ENCODE measurements at places on chromosomes 6 and 20.

- peak; percentile 45 for DNase-seq
Observed at GRCh38 chr6:127547904-127548649, 28.9 kb upstream of the C6orf58 start.

- DNase-seq = peak; percentile 58
Observed at GRCh38 chr20:3158968-3159431, 665 bp downstream of the FASTKD5 start.

GRCh38 chr6:70298068-70298467 is 4.8 kb downstream of the COL9A1 start:
- no peak for DNase-seq

DNA sequence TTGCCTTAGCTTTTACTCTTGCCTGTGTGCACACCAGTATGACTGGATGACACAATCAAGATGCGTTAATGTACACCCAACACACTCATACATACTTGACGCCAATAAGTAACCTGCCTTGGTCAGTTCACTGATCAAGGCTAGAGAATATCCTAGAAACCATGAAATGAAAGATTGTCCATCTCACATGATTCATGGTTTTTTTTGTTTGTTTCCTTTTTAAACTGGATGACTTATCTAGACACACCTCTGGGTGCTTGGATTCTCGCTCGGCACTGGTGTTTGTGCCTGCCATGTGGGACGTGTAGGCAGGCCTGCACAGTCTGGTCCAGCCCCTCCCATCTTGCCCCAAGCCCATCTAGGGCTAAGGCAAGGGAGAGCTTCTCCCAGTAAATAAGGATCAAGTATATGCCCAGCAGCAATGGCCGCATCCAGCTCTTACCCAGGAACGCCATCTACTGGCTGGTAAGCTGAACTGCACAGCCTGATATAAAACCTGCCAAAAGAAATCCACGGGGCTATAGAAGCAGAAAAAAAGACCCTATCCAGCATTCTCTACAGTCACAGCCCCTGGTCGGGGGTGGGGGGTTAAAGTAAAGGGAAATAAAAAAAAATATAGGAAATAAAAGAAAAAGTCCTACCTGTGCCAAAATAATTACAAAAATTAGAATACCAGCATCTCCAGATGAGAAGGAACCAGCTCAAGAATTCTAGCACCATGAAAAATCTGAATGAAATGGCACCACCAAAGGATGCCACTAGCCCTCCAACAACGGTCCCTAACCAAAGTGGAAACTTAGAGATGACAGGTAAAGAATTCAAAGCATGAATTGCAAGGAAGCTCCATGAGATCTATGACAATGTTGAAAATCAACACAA is 73.3 kb downstream of the OTOR start:
- DNase-seq = peak; percentile 60

- DNase-seq = no peak
Observed at GRCh38 chr6:26544473-26544872, 6.3 kb downstream of the HMGN4 start.

DNA sequence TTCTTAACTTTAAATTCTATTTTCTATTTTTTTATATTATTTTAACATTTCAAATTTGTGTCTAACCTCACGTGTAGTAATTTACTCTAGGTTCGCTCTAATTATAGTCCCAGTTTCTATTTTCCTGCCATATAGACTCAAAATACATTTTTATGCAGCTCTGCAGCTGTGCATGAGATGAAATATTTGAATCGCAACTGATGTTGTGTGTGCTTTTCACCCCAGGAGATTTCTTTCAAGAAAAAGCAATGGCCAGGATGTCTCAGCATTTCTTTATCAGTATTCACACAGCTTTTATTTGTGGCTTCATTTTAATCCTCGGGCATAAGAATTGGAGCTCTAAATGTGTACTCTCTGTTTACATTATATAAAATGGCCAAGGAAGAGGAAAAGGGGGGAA is 157.6 kb downstream of the HDGFL1 start:
- peak; percentile 22 for DNase-seq

GRCh38 chr6:137931849-137932465 is 64.9 kb downstream of the TNFAIP3 start:
- no peak for DNase-seq

- DNase-seq = no peak
Observed at GRCh38 chr6:152680151-152680550, 17.5 kb upstream of the MYCT1 start.

DNA sequence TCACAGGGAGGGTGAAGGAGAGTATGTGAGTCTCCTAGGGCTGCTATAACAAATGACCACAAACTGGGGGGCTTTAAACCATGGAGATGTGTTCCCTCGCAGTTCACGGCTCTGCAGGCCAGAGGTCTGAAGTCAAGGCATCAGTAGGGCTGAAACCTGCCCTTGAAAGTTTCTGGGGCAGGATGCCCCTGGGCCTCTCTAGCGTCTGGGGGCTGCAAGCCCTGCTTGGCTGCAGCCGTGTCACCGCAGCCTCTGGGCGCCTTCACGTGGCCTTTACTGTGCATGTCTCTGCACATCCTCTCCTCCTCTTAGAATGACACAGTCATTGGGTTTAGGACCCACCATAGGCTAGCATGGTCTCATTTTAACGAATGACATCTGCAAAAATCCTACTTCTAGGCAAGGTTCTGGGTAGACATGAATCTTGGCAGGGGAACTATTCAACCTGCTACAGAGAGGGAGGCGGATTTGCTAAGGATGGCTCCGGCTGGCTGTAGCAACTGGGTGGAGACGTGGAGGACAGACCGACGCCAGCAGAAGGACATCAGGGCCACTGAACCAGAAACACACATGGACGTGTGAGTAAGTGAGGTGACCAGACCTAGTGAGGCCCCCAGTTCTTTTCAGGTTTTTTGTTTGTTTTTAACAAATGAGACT is 58.6 kb downstream of the PHACTR3 start:
- no peak for DNase-seq

GRCh38 chr6:150576651-150577226 is 22.9 kb upstream of the PLEKHG1 start:
- DNase-seq = no peak

DNA sequence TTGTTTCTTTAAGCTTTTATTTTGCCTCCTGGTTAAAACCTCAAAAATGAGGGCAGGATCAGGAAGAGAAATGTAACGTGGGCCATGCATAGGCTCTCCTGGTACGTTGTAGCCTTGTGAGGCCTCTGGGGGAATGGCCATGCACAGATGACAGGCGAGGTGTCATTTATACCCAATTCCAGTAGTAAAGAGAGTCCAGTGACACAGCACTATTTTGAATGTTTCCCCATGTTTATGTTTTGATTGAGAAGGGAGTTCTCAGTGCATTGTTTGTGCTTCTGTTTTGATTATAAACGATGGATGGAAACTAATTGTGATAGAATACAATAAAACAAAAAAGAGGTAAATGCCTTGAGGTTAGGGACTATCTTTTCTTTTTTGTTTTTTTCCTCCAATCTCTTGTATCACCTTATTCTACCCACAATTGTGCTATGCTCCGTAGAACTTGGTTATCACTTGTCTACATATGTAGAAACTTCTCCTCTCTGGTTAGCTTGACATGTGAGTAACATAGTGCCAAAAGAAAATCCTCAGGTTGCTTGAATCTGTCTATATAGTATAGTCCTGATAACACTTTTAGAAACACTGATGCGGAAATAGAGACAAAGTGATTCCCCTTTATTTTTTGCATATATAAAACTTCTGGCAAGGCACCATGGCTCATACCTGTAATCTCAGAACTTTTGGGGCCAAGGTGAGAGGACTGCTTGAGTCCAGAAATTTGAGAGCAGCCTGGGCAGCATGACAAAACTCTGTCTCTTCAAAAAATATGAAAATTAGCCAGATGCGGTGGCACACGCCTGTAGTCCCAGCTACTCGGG is 6.9 kb upstream of the SMIM28 start:
- DNase-seq = no peak

DNA sequence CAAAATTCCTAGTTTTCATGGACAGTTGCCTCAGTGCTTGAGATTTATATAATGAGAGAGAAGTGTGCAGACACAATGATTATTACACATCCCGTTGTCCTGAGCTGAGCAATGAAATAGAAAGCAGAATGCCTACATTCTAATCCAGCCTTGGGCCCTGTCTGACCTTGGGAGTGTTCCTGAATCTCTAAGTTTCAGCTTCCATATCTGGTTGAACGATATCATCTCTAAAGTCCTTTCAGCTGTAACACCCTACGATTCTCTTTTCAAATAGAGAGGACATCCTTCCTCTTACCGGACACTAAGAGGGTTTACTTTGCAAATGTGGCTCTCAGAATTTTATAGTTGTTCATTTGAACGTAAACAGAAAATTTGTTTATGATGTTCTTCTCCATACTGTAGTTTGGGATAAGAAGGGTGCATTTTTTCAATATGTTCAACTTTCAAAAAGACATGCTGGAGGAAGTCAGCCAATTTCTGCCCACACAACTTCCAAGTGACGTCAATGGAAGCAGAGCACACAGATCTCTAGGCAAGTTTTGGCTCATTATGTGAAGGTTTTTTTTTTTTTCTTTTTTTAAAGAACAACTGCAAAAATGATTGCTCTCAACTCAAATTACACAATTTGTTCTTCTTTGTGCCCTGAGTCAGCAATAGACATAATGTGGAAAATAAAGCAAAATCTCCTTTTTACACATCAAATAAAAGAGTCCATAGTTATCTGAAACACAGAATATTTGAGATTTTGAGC is 50.4 kb downstream of the PDE7B start:
- peak; percentile 97 for DNase-seq

GRCh38 chr20:47013606-47014005 is 119.0 kb downstream of the EYA2 start:
- DNase-seq = no peak

- no peak for DNase-seq
Observed at GRCh38 chr20:2460752-2461424, 9.7 kb downstream of the SNRPB start.

GRCh38 chr6:170294298-170294730 is 3.4 kb upstream of the DLL1 start:
- DNase-seq = no peak

GRCh38 chr20:58155148-58155925 is 73.1 kb downstream of the ANKRD60 start:
- DNase-seq = no peak

- no peak for DNase-seq
Observed at GRCh38 chr6:3282476-3283236, 23.9 kb downstream of the PSMG4 start.

GRCh38 chr6:49528571-49528970 is 21.9 kb upstream of the C6orf141 start:
- no peak for DNase-seq

DNA sequence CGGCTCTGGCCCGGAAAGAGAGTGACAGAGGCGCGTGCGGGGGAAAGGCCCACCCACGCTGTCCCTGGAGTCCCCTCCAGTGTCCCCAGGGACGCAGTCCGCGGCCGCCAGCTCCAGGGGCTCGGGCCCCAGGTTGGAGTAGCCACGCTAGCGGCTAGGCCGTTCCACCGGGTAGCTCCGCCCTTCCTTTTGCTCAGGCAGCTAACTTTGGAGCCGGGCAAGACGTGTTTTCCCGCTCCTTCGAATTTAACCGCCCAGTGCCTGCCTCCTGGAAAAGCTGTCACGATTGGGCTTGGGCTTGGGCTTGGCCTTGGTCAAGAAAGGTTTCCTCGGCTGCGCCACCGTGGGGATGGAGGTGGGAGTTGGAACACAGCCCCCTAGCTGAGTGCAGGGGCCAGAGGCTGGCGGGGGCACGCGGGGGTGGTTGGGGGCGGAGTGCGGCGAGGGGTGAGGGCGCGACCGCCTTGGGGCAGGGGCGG is 4.7 kb downstream of the LINC00237 start:
- DNase-seq = no peak

GRCh38 chr6:88920774-88921733 is 42.4 kb downstream of the RNGTT start:
- DNase-seq = no peak

GRCh38 chr20:33411242-33411641 is 9.9 kb upstream of the CDK5RAP1 start:
- DNase-seq = no peak

- no peak for DNase-seq
Observed at GRCh38 chr6:118223316-118223715, 316.3 kb downstream of the SLC35F1 start.

DNA sequence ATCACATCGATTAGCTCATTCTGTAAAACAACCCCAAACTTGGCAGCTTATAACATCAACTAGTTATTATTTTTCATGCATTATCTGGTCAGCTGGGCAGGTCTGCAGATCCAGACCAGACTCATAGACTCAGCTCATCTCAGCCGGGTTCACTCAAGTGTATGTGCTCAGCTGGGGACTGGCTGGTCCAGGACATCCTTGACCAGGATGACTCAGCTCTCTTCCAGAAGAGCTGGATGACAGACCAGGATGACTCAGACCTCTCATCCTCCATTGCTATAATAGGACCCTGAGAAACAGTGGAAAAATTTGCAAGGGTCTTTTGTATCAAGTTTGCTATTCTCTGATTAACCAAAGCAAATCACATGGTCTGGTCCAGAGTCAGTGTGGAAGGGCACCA is 312.5 kb upstream of the PLCB4 start:
- DNase-seq = peak; percentile 89

- no peak for DNase-seq
Observed at GRCh38 chr20:48105526-48105925, 320.2 kb upstream of the SULF2 start.

- no peak for DNase-seq
Observed at GRCh38 chr6:140586426-140587061, 1212.1 kb upstream of the CITED2 start.

DNA sequence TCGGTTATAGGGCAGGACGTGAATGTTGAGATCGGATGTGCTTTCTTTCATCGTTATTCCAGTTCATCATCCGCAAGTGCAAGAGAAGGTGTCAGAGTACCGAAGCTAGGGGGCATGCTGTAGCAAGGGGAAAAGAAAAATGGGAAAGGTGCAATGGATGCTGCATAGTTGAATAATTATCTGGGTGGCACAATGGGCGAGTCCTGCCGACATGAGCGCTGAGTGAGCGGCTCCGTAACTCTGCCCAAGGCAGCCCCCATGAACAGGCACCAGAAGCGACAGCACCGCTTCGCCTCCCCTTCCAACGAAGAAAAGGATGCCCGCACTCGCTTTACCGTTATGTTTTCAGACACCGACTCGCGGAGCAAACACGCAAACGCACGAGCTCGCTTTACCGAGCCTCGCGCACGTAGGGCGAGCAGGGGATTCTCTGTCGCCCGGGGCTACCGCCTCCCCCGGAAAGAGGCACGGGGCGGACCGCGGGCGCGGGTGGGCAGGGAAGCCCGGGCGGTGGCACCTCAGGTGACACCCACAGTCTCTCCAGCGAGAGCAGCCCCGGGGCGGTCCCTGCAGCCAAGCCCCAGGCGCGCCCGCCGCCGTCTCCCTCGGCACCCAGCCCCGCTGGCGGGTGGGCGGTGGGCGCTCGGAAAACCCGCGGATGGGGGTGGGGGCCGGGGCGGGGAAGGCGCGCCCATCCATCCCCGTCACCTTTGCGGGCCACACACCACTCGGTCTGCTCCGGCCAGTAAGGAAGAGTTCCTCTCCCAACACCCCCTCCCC is 654 bp downstream of the WASF1 start:
- peak; percentile 79 for DNase-seq
